LoVo (cell line): ENCODE measurements at places on chromosomes 11 and 22.

- no peak for DNase-seq
Observed at GRCh38 chr11:91984033-91984584, 240.5 kb upstream of the FAT3 start.

DNA sequence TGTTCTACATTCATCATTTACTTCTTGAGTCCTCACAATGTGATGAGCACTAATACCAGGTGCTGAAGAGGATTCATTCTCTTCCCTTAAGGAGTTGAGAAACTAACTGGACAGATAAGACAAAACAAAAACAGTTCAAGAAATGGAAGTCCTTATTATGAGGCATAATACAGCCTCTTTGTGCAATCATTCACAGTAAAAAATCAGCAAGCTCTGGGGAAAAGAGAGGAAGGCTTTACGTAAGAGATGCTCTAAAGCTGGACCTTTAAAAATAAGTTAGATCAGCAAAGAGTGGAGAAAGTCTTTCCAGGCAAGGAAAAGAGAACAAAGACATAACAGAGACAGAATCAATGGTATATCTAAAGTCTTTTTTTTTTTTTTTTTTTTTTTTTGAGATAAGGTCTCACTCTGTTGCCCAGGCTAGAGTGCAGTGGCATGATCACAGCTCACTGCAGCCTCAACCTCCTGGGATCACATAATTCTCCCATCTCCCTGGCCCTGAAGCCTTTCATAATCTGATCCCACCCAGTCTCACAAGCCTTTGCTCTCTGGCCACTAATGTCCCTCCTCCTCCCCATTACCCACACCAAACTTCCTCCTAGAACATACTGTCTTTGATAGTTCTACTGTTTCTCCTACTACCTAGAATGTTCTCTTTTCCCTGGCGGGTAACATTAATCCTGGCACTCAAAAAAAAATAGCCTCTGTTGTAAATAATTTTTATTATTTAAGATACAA is 40.9 kb downstream of the MRTFA start:
- DNase-seq: no peak

DNA sequence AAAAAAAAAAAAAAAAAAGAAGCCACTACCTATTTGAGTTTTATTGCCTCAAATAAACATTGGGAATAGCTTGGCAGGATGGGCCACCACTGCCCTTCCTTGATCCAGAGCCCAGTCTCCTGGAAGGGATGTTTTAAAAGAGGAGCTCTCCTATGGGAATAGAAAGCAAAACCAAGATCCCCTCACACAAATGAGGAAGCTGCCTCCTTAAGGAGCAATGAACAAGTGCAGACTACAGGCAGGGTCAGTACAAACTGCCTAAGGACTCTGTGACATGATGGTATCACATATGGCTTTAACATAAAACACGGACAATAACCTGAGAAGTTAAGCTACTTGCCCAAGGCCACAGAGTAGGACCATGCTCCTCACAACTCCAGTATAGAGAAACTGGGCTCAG is 120.8 kb downstream of the NAT10 start:
- no peak for DNase-seq

DNA sequence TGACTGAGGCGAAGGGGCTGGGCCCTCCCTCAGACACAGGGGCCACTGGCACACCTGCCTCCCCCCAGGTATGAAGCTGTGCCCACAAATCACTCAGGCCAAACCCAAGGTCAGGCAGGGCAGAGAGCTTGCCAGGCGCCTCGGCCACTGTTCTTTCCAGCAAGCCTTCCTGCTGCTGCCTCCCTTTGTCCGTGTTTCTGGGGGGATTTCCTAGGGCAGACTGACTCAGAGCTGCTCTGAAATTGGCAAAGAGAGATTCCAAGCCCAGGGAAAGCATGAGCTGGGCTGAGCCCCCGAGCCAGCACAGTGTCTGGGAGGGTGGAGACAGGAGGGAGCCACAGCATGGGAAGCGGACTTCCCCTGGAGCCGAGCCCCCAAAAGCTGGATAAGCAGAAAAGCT is 33.2 kb downstream of the PPP2R1B start:
- no peak for DNase-seq

GRCh38 chr11:28735511-28735910 is 627.3 kb downstream of the METTL15 start:
- no peak for DNase-seq

- DNase-seq: peak; percentile 45
Observed at GRCh38 chr11:59025097-59025496, 61.0 kb upstream of the GLYATL1B start.

- no peak for DNase-seq
Observed at GRCh38 chr11:109071712-109072524, 350.1 kb upstream of the C11orf87 start.

GRCh38 chr11:72777755-72778278 is 16.0 kb downstream of the STARD10 start:
- no peak for DNase-seq

DNA sequence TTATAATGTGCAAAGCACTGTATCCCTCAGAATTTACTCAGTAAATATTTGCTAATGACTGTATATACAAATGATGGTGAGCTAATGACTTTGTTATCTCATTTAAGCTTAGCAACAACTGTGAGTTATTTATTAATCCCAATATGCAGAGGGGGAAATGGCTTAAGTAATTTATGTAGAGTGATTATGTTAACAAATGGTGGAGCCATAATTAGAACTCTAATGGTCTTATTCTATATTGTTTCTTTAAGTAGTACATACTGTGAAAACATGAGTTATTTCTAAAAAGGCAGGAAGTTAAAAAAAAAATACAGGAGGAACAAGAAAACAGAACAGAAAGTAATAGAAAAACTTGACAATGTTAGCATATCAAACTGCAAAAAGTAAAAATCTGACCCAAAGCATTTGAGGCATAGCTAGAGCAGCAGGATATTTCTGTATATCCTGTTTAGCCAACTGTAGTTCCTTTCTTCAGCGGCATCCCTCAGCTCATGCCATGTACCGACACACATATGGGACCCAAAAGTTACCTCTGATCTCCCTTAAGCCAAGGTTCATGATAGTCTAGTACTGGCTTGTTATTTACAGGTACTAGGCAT is 94.2 kb downstream of the FCHSD2 start:
- DNase-seq: no peak

DNA sequence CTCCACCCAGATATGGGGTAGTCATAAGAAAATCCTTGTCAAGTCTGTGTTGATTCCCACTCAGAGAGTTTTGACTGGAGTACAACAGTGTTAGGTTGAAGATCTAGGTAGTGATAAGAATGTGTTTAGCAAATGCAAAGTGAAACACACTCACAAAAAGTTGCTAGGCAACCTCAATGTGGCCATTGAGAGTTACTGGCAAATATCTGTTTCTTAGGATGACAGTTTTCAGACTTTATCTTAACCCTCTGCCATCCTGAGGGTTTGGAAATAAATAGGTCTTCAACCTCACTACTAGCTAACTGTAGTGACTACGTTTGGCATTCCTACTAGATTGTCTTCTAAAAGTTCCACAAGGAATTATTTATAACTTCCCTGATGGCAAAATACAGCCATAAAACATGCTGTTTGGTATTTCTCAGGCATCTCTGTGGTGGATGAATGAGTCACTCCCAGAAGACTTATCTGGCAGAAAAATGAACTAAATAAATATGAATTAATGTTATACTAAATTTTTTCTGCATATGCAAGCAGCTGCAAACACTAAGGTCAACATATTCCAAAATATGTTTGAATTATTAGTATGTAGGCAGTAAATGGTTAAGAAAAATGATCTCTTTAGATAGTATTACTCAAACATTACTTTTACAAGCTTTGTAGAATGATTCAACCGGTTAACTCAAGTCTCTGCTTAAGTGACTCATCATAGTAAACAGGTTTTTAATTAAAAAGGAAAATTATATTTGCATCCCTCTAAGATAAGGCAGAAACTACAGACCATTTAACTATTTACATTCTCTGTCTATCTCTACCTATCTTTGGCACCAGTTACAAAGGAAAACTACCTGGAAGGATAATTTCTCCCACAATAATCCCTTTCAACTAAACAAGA is 17.1 kb upstream of the SYTL2 start:
- DNase-seq: peak; percentile 89

DNA sequence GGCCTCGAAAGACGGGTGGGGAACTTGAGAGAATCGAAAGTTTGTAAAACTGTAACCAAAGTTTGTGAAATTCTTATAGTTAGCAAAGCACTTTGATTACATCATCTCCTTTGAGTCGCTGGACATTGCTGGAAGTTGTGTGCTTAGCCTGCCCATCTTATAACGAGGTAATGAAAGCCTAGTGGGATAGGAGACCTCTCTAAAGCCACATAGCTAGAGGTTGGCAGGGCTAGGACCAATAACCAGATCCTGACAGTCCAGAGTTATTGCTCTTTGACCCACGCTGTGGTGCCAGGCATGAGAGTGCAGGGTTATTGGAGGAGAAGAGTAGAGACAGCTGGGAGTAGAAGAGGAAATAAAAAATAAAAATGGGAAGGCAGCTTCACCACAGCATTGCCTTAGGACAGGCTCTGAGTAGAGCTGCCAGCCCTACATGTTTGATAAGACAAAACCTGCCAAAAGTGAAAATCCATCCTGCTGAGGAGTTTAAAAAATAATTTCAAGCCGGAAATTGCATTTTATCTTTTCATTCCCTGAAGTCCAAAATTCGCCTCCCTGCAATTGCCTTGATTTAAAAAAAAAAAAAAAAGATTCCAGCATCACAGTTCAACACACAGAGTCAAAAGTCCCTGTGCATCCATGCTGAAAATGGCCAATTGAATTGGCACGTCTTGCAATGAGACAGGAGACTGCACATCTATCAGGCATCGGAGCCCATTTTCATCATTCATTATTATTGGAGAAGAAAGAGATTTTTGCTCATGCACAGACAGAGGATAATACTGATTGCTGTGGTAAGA is 225.5 kb upstream of the POU2AF2 start:
- no peak for DNase-seq

GRCh38 chr11:34595391-34595790 is 25.5 kb upstream of the EHF start:
- no peak for DNase-seq

DNA sequence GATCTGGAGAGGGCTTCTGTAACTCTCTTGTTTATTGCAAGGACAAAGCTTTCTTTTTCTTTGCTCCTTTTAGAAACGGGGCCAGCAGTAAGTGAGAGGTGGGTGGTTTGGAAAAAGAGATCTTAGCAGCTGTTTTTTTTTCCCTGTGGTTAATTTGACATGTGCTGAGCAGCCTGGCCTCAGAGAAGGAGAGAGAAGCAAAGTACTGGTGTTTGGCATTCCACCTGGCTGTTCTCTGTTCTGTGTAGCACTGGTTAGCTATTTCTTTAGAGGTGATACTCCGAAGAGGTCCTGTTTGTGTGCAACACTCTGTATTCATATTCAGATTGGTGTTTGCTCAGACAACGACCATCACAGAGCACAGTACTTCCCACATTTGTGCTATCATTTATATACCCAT is 80.8 kb upstream of the SORL1-AS1 start:
- no peak for DNase-seq

DNA sequence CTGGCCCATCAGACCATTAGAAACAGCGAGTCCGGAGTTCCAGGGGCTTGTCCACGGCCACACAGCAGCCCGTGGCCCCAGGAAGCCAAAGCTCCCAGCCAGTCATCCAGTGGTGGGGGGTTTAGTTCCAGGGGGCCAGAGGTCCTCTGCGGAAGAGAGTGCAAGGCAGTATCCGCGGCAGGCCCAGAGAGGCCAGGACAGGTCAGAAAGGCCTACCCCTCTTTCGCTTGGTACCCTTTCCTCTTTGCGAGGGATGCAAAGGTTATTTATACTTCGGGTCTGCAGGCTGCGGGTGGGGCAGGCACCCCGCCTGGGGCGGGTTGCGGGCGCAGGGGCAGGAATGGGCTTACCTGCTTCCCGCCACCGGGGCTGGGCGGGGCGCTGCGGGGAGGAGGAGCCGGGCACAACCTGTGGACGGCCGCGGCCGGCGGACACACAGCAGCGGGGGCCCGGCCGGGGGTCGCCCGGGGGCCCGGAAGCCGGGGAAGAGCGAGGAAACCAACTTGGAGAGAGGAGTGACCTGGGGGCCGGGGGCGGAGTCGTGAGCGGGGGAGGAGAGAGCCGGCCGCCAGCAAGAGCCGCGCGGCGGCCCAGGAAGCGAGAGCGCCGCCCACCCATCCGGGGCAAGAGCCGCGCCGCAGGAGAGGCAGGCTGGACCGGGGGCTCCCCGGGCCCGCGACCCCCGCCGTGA is at the start of gene SH3BP1:
Gene SH3BP1, plus strand, starts transcription at position 600 of the 691 bp plus-strand sequence. CDS start 119 bp downstream, outside the sequence.
- peak; percentile 35 for DNase-seq

DNA sequence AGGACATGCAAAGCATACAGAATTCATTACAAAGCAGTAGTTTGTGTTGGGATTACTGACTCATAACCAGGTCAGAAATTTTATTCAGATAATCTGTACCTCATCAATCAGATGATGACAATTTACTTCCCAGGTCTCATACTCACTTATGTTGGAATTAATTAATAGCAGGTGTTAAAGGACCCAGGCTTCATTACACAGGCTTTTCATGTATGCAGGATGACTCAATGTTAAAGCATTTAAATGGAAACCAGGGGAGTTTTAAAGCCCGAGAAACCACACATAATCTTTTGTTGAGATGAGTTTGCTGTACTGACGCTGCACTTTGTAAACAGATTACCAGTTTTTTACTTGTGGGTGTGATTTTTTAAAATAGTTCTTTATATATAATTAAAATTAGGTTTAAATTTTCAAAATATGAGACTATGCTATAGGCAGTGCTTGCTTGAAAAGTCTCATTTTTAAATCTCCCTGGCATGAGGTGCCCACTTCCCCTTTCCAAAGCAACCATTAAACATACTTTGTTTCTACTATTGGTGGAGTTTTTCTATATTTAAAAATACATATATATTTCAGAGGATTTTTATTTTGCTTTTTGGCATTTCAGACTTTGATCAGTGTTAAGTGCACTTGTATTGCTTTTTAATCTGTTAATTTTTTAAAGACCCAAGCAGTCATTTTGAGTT is 41.0 kb downstream of the CEP57 start:
- no peak for DNase-seq

GRCh38 chr11:35463331-35463751 is 44.0 kb upstream of the SLC1A2 start:
- no peak for DNase-seq

DNA sequence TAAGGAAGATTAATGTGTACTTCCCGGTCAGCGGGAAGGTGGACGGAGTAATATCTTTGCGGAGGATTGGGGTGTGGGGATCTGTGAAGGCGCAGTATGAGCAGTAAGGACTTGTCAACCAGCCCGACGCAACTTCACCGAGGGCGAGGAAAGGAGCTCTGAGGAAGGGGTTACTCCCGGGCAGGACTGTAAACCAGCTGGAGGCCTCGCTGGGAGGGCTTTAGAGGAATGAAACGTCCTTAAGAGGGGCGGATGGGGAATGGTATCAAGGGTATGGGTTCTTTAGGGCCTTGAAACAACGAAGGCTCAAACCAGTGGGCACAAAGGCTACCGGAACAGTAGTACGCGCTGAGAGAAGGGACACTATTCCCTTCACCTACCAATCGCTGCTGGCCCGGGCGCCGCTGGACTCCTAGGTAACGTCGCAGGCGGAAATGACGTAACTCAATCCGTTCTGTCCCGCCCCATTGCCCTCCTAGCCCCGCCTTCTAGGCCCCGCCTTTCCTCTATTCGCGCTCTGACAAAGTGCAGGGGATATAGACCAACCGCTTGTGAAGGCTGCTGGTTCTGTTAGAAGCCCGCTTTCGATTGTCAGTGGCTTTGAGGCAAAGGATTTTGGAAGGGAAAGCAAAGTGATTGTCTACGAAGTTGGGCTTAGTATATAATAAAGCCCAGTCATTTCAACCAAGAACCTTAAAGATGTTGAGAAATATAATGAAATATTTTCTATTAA is at the start of gene C11orf65:
Gene C11orf65, minus strand, starts transcription at position 439 of the 733 bp plus-strand sequence. CDS start 5,970 bp downstream, outside the sequence.
- peak; percentile 97 for DNase-seq
